ENCODE measurements at places on chromosomes 12 and 14.

DNA sequence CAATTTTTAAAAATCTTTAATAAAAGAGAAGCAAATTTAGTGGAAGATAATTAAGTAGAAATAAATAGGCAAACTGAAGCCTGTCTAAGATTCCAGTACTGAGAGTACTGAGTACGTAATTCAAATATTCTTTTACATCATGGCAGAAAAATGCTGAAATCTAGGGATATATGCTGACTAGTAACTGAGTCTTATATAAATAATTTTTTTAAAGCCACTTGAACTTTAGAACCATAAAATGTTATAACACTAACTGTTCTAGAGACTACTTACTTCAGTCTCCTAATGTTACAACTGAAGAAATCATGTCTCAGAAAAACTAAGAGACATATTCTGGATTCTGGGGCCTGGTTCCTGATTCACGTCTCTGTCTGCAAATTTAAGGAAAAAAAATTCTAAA is 230.6 kb upstream of the PLEKHG7 start:
- no peaks in the 10 kb centered on the region for H3K27me3 ChIP-seq
- no peak overlapping the region for H3K27ac ChIP-seq
- H3K36me3 ChIP-seq = no peaks in the 10 kb centered on the region
- peaks cover 3% of the 10 kb centered on the region for H3K4me1 ChIP-seq

DNA sequence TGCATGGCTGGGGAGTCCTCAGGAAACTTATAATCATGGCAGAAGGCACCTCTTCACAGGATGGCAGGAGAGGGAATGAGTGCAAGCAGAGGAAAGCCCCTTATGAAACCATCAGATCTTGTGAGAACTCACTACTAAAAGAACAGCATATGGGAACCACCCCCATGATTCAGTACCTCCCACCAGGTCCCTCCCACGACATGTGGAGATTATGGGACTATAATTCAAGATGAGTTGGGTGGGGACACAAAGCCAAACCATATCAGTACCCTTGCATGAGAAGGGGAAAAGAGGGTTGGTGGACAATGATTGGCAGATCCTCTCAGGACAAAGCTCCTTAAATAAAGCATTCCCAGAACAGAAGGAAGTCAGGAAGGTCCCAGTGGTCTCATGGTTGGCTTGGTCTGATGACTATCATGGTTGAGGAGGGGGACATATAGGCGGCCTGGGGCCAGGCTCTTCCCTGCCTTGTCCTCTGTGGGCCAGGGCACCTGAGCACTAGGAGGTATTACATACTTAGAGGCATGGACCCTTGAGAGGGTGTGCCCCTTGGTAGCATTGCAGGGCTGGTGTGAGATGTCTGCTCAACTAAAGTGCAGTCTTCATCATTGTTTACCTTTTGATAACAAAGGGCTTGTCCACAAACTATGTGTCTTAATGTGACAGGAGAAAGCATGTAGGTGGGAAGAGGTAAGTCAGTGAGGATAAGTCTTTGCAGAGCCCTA is 22.2 kb downstream of the HSD17B6 start:
- peaks cover 3% of the 10 kb centered on the region for H3K36me3 ChIP-seq
- no peak overlapping the region for H3K27ac ChIP-seq
- no peak for DNase-seq
- H3K4me3 ChIP-seq = no peak overlapping the region

- no peaks in the 10 kb centered on the region for H3K36me3 ChIP-seq
- DNase-seq = no peak
- no peak overlapping the region for H3K27ac ChIP-seq
- H3K4me3 ChIP-seq = no peak overlapping the region
These were observed 234.9 kb downstream of the FLRT2 start for GRCh38 chr14:85764822-85765221.

DNA sequence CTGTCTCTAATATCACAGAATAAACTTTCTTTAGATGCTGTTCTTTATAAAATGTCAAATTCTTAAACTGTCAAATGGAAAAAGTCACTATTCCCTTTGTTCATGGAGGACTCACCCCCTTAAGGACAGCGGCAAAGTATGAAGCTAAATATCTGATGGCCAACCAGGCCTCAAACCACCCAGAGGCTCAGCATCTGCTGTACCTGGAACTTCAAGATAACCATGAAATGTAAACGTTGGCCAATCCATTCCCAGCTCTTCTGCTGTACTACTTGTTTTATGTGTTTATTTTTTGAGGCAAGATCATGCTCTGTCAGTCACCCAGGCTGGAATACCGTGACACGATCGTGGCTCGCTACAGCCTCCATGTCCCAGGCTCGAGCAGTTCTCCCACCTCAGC is 15.7 kb downstream of the RFC5 start:
- no peaks in the 10 kb centered on the region for H3K4me1 ChIP-seq
- no peaks in the 10 kb centered on the region for H3K27me3 ChIP-seq
- no peak overlapping the region for H3K4me3 ChIP-seq

DNA sequence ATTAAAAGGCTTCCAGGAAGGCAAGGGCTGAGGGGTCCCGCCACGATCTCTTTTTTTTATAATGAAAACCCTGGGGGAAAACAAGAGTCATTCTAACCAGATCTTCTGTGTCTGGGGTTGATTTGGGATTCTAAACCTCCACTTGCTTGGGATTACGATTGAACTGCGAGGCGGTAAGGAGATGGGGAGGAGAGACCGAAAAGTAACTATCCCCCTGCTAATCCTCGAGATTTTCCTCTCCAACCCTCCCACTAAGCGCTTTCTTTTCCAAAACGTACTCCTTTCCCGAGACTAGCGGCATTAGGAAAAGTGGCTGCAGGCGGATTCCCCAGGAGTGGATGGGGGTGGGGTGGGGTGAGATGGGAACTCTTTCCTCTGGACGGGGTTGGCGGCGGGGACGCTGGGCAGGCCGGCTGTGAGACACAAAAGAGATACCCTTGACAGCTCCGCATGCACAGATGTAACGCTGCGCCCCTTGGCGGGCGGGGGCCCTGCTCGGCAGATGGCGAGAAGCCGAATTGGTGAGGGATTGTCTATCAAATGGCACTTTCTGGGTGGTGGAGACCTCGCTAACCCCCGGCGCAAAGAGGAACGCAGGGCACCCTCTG is 830 bp upstream of the SRRM4 start:
- DNase-seq = no peak
- H3K36me3 ChIP-seq = no peaks in the 10 kb centered on the region
- no peak overlapping the region for H3K4me3 ChIP-seq
- H3K27ac ChIP-seq = no peak overlapping the region
- peaks cover 35% of the 10 kb centered on the region for H3K27me3 ChIP-seq
- no peaks in the 10 kb centered on the region for H3K4me1 ChIP-seq

DNA sequence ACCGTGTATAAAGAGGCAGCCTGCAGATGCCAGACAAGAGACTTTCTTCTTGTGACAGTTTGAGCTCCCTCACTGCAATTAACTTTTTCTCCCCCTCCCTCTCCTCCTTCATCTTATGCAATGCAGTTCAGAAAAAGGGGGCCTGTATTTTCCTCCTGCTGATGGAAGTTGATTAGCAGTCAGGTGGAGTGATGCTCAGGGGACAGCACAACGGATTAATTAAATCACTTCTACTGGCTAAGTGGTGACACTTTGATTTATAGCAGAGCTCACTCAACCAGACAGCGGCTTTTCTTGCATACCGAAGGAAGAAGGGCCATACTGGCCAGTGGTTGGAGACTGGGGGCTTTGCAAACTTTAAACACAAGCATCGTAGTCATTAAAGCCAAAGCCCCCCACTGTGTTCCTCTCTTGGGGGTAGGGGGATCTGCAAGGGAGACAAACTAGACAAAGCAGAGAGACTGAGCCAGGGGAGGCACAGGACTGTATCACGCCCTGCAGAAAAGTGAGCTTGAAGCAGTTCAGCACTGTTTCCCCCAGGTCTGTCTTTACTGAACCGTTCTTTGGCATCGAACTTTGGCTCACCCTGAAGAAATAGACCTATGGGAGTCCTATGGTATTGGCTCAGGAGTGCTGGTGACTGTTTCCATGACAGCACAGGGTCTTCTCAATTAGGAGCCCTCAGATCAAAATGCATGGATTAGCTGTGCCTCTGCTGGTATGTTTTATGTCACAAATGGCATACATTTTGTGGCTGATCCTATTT is 47.7 kb downstream of the SPRING1 start:
- H3K36me3 ChIP-seq = no peaks in the 10 kb centered on the region
- H3K4me1 ChIP-seq = no peaks in the 10 kb centered on the region
- peaks cover 34% of the 10 kb centered on the region for H3K27me3 ChIP-seq
- H3K27ac ChIP-seq = no peak overlapping the region
- no peak overlapping the region for H3K4me3 ChIP-seq

DNA sequence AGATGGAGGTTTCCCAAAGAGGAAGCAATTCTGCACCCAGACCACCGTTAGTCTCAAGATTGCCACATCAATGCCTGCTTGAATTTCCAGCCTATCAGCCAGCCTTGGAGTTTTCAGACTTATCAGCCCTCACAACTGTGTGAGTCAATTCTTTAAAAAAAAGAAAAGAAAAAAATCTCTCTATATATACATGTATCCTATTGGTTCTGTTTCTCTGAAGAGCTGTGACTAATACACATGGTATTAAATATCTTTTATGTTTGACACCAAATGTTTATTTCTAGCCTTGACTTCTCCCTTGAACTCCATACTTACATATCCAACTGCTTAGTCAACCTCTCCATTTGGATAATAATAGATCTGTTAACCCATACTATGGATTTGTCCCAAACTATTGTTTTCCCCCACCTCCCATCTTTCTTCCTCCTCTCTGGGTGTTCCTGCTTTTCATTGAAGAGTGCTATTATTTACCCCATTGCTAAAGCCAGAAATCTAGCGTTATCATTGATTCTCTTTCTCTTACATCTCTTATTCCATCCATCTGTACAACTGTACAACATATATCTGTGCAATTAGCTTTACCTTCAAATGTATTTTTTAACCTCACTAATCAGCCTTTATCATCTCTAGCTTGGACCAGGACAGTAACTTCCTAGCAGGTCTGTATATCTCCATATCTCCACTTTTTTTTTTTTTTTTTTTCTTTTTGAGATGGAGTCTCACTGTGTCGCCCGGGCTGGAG is 22.7 kb upstream of the EID3 start:
- H3K36me3 ChIP-seq = no peaks in the 10 kb centered on the region
- peaks cover 17% of the 10 kb centered on the region for H3K27me3 ChIP-seq
- H3K4me3 ChIP-seq = no peak overlapping the region
- DNase-seq = no peak
- no peak overlapping the region for H3K27ac ChIP-seq
- H3K4me1 ChIP-seq = peaks cover 9% of the 10 kb centered on the region

GRCh38 chr14:104101651-104102281 is 16.3 kb downstream of the ASPG start:
- no peak overlapping the region for H3K27ac ChIP-seq
- no peaks in the 10 kb centered on the region for H3K36me3 ChIP-seq
- H3K4me1 ChIP-seq = peaks cover 2% of the 10 kb centered on the region
- H3K4me3 ChIP-seq = no peak overlapping the region
- no peak for DNase-seq

GRCh38 chr14:22105006-22105623 is 431.5 kb upstream of the OR4E1 start:
- DNase-seq = no peak
- peak overlapping the region; percentile 29 for H3K4me3 ChIP-seq
- H3K36me3 ChIP-seq = no peaks in the 10 kb centered on the region
- H3K27ac ChIP-seq = no peak overlapping the region
- no peaks in the 10 kb centered on the region for H3K27me3 ChIP-seq

DNA sequence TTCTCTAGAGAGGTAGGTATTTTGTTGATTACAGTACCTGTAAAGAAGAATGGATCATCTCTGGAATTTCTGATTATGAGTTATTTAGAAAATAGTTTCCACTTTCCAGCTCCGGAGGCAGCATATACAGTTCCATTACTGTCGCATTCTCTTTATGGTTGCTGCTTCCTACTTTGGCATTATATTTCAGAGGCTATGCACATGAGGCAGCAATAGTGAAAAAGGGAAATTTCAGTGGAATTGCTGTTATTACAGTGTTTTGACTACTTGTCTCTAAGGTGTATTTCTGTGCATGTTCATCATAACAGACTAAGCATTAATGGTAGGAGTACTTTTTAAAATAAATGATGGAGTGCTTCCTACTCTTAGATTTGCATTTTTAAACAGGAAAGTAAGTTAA is 10.2 kb downstream of the GNG2 start:
- no peaks in the 10 kb centered on the region for H3K27me3 ChIP-seq
- peaks cover 42% of the 10 kb centered on the region for H3K4me1 ChIP-seq
- peak overlapping the region; percentile 24 for H3K4me3 ChIP-seq

- no peak overlapping the region for H3K27ac ChIP-seq
- no peaks in the 10 kb centered on the region for H3K4me1 ChIP-seq
- DNase-seq = no peak
These were observed 102.6 kb upstream of the LMNTD1 start for GRCh38 chr12:25655702-25656101.

- no peak overlapping the region for H3K27ac ChIP-seq
- no peaks in the 10 kb centered on the region for H3K4me1 ChIP-seq
- H3K4me3 ChIP-seq = no peak overlapping the region
- no peaks in the 10 kb centered on the region for H3K36me3 ChIP-seq
- no peak for DNase-seq
These were observed 16.5 kb upstream of the OR10AD1 start for GRCh38 chr12:48219631-48220030.

- no peak overlapping the region for H3K27ac ChIP-seq
- H3K4me1 ChIP-seq = no peaks in the 10 kb centered on the region
- no peak overlapping the region for H3K4me3 ChIP-seq
These were observed 66.3 kb upstream of the BCL11B start for GRCh38 chr14:99338313-99338712.

DNA sequence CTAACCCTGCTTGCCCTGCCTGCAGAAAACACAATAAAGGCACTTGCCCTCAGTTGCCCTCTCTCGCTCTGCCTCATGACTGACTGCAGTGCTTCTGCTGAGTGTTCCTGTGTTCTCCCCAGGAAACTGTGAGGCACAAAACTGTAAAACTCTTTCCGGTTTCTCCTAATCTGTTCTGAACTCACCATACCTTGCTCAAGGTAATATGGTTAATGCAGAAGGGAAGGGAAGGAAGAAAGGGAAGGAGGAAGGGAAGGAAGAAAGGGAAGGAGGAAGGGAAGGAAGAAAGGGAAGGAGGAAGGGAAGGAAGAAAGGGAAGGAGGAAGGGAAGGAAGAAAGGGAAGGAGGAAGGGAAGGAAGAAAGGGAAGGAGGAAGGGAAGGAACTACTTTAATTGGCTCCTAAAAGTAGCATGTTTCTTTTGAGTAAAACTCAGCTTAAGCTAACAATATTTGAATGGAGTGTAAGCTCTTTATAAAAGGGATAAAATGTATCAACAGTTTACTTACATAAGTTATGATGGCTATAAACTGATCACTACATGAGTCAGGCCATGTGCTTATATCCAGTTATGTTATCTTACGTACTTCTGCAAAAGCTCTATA is 334.0 kb upstream of the CLEC14A start:
- H3K4me1 ChIP-seq = no peaks in the 10 kb centered on the region
- no peak overlapping the region for H3K27ac ChIP-seq
- H3K36me3 ChIP-seq = no peaks in the 10 kb centered on the region
- no peak for DNase-seq
- H3K4me3 ChIP-seq = no peak overlapping the region

DNA sequence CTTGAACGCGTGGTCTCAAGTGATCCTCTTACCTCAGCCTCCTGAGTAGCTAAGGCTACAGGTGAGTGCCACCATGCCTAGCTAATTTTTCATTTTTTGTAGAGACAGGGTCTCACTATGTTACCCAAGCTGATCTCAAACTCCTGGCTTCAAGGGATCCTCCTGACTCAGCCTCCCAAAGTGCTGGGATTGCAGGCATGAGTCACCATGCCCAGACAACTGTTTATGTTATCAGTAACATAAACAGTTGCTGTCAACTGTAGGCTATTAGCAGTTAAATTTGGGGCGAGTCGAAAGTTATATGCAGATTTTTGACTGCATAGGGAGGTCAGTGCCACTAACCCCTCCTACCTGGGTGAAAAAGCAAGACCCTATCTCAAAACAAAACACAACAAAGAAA is 26.2 kb upstream of the LRRK2 start:
- no peak overlapping the region for H3K4me3 ChIP-seq
- H3K4me1 ChIP-seq = no peaks in the 10 kb centered on the region
- no peaks in the 10 kb centered on the region for H3K36me3 ChIP-seq
- no peak overlapping the region for H3K27ac ChIP-seq
- DNase-seq = no peak

Measured in effector memory CD8-positive, alpha-beta T cell (primary cell).